HuH-7.5 (cell line): ENCODE measurements at places on chromosomes 12 and 14.
A peak's percentile ranks its signal among the peaks of the same experiment; 100 is the strongest.

DNA sequence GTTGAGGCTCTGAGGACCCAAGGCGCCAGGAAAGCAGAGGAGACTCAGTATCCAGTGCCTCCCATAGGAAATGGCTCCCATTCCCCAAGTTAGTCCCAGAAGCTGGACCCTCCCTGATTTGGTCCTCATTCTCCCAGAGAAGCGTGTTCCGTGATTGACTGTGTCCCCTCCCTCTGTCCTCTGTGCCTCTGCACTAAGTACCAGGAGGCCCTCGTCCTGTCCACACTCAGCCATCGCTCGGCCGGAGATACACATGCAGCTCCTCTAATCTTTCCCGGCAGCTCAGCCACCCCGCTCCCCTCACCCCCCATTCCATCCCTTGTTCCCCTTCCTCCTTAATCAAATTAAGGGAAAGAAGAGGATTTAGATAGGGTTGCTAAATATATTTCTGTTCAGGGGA lies 28.3 kb upstream of the ATP2A2 start:
- DNase-seq = no peak

- no peak for DNase-seq
These were observed 37.1 kb downstream of the RIMKLB start for GRCh38 chr12:8734873-8735381.

GRCh38 chr14:70009961-70010360 lies 130.7 kb downstream of the SMOC1 start:
- DNase-seq = no peak

DNA sequence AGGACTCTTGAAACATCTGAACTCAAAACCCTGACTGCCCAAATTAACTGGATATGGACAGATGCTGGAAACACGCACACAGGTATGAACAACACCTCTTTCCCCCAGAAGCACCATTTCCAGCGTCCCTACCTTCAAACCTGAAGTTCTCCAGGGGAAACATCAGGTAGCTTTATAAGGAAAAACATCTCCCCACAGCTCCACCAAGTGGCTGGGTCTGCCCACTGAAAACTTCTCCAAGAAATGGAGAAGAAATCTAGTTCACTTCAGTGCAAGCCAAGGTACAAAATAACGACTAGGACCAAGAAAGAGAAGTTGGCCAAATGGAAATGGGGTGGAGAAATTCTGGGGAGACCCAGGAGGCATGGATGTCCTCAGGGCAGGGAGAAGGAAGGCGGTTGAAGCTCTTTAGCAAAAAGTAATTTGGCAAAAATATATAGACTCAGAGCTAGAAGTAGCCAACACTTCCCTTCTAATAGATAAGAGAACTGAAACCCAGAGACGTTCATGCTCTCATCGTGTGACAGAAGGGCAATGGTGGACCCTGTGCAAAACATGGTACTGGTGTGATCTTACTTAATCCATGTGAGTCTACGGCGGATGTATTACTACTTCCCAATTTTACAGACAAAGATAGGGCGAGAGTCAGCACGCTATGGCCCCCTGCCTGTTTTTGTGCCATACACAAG lies 10.5 kb upstream of the NUAK1 start:
- no peak for DNase-seq

DNA sequence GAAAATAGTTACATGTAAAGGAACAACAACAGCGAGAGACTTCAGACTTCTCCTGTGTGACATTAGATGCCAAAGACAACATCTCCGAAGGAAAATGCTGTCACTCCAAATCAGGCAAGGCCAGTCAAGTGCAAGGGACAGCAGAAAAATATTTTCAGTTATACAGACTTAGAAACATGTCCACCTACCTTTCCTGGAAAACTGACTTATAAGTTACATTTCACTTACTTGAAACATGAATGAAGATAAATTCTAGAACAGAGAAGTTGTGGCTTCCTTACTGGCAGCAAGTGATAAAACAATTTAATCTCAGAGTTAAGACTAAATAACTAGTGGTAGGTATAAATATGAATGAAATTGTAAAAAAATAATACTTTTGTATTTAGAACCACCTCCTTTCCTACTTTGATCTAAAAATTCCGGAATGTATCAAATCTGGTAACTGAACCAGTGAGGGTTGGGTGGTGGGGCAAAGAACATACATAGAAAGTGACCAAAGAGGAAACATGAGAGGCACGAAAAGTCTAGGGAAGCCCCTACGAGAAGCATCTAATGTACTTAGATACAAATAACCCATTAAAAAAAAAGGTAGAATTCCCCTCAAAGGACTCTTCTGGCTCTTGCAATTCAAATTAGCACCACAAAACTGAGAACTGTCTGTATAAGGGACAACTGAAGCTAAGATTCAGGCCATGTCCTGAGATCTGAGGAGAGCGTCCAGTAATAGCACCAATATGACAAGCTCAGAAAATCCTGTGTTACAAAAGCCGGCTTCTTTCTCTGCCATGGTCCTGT lies 21.2 kb downstream of the MTHFD1 start:
- no peak for DNase-seq

DNA sequence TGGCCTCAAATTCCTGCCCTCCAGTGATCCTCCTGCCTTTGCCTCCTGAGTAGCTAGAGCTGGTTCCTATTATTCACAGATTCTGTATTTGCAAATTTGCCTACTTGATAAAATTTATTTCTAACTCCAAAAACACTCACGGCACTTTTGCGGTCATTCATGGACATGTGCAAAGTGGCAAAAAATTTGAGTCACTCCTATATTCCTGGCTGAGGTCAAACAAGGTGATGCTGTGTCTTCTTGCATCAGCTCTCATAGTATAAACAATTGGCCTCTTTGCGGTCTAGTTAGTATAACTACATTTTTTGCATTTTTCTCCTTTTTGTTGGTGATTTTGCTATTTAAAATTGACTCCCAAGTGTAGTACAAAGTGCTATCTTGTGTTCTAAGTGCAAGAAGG lies 24.7 kb downstream of the ATF1 start:
- DNase-seq = no peak

DNA sequence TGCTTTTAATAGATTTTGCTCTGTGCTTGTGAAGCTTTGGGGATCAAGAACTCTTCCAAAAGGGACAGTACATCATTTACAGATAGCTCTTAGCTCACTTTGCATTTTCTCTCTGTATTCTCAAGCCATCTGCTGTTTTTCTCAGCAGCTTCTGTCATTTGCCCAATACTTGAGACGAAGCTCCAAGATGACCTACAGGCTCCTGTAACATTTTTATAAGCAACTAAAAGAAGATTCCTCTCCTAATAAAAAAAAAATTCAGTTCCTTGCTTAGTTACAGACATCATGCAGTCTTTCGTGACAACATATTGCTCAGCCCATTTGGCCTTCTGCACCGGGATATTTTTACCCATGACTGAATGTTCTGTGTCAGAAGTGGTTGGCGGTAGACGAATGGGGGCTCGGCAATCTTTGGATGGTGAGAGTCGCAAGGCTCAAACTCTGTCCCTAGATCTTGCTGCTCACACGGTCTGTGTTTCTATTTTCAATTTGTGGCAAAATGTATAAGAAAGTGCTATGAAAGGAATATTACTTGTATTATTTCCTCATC lies 215.6 kb downstream of the FSCB start:
- DNase-seq = no peak

DNA sequence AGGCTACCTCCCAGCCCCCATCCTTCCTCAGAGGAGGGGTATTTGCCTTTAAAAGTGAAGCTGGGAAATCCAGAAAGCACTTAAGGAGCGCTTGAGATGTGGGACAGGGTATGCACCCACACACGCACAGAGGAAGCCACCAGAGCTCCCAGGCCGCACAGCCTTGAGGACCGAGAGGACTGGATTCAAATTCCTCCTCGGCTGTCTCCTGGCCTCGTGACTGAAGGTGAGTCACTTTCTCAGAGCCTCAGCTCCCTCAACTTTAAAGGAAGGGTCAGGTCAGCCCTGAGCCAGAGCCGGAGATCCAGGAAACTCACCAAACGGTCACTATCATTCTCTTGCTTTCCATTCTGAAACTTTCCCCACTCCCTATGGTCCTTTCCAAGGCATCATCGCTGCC lies 37.6 kb downstream of the BCL11B start:
- no peak for DNase-seq

DNA sequence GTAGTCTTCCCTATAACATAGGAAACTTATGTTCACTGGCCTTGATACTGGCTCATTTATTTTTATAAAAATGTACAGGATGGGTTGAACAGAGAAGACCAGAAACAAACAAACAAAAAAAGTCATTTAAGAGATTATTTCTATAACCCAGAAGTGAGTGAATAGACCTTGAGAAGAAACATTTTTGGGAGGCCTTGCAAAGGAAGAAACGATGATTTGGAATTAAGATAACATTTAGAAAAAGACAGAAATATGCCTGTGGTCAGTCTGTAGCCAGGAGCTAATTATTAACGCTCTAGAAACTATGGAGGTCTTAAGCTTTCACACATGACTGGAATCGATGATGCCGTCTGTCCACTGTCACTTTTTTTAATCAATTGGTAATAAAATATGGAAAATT lies 264.0 kb downstream of the EGLN3 start:
- DNase-seq = no peak

GRCh38 chr12:89085421-89085820 lies 266.9 kb downstream of the DUSP6 start:
- no peak for DNase-seq

- DNase-seq = peak; percentile 55
These were observed 885.8 kb upstream of the TMEM132C start for GRCh38 chr12:127381043-127381668.

- DNase-seq = no peak
These were observed 110.3 kb downstream of the SINHCAF start for GRCh38 chr12:31215518-31216232.

- DNase-seq = no peak
These were observed 9.8 kb downstream of the ACVRL1 start for GRCh38 chr12:51917041-51917590.

DNA sequence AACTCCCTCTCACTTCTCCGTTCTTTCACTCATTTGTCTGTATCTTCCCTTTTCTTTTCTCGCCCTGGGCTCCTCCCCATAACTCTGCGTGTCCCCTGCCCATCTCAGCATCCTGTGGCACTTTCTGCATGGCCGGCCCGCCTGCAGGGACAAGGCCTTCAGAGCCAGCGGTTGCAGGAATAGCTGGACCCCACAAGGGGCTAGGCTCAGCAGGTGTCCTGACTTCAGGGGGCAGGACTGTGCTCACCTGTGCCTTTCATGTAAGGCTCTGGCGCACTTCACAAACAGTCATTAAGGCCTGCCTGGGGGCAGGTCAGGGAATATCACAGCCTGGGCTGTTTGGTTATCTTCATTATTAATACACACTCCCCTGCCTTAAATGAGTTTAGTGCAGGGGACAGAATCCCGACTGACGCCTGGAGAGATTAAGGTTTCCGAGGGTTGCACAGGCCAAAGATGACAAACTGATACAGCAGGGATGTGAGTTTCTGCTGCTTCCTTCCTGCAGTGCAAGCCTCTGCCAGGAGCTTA lies 768.8 kb upstream of the TBX3 start:
- DNase-seq = no peak

DNA sequence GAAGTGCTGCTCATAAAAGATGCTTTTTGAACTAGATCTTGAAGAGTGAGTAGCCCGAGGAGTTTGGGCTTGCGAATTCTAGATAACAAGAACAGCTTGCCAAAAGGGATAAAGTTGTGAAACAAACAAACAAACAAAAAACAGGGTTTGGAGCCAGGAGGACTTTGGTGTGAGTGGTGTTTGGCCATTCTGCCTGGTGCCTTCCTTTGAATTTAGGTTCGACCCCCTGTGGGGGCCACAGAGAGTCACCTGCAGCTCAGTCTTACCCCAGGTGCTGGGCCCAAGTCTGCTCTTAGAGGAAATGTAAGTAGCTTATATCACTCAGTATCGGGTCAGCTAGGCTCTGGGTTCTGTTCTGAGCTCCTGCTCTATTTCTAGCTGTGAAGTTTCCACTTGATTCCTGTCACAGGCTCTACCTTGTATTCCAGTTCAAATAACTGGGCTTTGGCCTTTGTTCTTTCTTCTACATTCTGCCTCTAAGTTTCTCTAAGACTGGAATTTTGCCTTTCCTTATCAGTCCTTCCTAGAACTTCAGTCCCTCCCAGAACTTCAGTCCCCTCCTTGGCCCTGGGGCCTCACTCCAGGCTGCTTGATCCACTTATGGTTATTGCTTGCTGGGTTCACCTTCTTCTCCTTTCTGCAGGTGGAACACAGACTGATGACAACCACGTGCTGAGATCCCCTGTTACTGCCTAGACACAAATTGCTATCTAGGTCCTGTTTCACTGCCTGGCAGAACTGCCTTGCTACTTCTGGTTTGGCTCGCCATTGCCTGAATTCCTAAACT lies 20.5 kb upstream of the DUSP6 start:
- DNase-seq = no peak

- DNase-seq = no peak
These were observed 51.2 kb upstream of the CCDC60 start for GRCh38 chr12:119283310-119283709.

- DNase-seq = no peak
These were observed 27.9 kb downstream of the KCNMB4 start for GRCh38 chr12:70393787-70394499.

DNA sequence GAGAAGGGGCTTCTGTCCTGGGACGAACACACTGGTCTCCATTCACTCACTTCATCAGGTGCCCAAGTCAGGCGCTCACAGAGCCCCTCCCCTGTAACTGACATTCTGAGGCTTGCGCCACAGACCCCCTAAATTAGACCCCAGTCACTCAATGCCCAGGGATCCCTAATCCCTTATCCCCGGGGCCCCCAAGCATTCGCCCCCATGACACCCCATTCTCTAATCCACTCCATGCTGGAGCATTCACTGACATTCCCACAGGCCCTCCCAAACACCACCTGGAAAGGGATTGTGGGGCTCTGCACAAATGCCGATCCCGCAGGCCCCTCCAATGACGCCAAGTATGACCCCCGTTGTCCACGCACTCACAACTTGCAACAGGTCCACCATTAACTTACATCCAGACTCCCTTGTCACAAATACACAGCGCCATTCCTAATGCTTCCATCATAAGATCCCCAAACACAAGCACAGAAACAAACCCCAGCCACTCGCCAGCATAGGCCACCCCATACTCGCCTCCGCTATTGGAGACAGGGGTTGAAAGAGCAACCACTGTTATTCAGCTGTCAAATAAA lies 1.5 kb downstream of the ZNF605 start:
- no peak for DNase-seq

DNA sequence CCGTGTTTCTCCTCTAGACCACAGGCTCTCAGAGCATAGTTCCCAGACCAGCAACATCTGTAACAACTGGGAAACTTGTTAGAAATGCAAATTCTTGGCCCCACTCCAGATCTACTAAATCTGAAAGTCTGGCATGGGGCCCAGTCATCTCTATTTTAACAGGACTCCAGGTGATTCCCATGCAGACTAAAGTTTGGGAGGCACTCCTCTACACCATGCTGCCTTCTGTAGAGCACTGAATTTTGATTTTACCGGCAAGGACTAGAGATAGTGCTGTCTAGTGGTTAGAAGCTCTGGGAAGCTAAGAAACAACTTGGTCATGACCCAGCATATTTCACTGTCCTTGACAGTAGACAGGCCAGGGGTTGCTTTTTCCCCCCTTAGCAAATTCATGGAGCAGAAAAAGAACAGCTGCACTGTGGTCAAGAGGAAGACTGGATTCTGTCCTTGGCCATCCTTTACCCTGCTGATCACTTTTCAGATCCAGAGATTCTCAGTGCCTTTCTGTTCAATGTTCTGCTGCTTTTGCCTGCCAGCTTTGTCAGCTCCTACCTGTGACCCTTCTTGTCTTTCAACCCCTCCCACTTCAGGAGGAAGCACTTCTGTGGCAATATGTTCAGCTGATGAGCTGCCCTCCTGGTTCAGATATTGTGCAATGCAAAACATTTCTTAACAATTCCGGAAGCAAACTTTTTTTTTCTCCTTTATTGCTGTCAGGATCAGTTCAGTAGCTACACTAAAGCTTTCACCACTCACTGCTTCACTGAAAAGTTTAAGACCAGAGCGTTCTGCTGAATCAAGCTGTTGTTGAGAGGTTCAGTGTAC lies 133.8 kb upstream of the NUDT4 start:
- DNase-seq = peak; percentile 21

GRCh38 chr12:6584293-6584692 lies 16.2 kb upstream of the NOP2 start:
- no peak for DNase-seq
